ENCODE measurements at places on chromosomes 12 and 14.

- peak; percentile 81 for DNase-seq
These were observed 400 bp downstream of the CHST11 start for GRCh38 chr12:104456950-104457745.

DNA sequence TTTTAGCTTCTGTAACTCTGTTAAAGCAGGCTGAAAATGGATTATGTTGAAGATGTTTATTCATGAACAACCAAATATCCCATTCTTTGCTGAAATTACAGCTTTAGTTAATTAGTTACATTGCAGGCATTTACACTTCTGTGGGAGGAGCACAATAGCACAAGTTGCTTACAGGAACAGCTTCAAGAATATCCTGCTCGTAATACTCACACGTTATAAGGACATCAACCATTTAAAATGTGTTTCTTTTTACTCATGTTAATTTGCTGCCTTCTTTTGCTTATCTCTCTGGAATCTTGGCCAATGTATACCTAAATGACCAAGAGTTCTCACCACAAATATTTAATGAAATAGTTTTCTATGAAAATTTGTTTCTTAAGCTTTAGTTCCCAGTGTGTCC is 305.2 kb upstream of the SYT1 start:
- peak; percentile 8 for DNase-seq

DNA sequence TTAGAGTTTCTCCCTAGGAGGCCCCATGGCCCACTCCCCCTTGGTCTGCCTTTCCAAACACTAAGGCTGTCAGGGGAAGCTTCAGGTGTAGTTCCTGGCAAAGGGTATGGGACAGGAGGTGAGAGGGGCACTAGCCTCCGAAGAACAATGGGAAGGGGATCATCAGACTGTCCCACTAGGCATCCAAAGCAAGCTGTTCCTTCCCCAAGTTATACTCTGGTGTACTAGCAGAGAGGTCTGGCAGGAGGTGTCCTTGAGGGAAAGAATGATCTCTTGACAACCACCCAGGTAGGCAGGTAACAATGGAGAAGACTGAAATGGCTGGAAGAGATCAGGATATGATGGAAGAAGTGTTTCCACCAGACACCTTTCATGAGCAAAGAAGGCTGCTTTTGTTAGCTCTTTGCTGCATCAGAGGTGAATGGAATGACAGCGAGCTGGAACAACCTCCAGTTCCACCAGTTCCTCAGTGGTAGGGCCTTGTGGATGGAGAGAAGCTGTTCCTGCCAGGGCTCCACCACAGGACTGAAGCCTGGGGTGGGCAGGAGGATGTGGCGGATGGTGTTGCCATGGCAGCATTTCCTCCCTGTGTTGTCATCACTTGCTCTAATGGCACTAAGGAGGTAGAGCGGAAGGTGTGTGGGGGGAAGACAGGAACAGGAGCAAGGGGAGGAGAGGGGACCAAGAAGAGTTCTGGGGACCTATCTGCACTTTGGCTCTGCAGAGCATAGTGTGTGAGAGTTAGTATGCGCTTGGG is 2.3 kb upstream of the AGAP2 start:
- DNase-seq, result no peak

- no peak for DNase-seq
These were observed 13.9 kb downstream of the ZDHHC17 start for GRCh38 chr12:76777765-76778216.

DNA sequence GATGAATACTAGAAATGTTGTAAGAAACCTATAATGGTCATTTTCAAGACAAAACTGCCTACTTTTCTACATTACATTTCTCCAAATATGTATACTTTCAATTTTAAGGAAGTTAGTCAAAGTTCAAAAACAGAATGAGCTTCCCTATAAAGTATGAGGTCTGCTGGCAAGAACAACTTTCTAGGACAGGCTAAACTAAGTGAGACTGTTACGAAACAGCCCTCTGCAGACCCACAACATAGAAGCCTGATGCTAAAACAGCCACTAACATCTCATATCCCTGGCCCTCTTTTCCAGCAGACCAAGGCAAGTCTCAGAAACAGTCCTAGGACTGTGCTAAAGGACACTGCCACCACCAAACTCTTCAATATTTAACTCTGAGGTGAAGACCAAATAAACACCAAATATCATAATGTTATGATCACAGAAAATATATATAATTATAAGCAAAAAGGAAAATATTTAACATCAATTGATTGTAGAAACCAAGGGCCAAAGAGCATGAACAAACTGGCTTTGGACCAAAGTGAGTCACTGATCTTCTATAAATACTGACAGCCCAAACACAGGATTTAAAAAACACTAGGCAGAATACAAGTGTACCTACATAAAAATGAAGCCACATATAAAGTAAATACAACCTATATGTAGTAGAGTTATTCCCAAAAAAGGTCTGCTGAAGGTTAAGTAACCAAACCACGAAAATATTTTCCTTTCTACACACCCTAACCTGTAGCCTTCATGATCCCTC is 27.7 kb downstream of the PPP4R3A start:
- peak; percentile 76 for DNase-seq

DNA sequence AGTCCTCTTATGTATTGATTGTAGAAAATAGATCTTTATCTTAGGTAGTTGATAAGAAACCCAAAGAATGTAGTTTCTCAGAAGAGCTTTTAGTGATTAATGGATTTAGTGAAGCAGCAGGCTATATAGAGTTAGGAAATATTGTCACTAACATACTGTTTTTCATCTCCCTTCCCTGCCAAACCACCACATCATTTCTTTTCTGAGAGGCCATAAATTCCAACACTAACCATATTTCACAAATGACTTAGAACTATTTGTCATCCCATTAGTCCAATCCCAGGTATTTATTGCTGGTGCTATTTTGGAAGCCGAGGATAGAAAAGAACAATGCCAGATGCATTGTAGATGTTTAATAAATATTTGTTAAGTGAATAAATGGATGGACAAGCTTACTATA is 185.7 kb downstream of the KICS2 start:
- peak; percentile 73 for DNase-seq

GRCh38 chr14:51457843-51458562 is 193.7 kb upstream of the FRMD6 start:
- no peak for DNase-seq

GRCh38 chr12:124542021-124542949 is 25.1 kb downstream of the NCOR2 start:
- no peak for DNase-seq

- peak; percentile 34 for DNase-seq
These were observed 42.1 kb downstream of the MAP1LC3B2 start for GRCh38 chr12:116600959-116601918.

DNA sequence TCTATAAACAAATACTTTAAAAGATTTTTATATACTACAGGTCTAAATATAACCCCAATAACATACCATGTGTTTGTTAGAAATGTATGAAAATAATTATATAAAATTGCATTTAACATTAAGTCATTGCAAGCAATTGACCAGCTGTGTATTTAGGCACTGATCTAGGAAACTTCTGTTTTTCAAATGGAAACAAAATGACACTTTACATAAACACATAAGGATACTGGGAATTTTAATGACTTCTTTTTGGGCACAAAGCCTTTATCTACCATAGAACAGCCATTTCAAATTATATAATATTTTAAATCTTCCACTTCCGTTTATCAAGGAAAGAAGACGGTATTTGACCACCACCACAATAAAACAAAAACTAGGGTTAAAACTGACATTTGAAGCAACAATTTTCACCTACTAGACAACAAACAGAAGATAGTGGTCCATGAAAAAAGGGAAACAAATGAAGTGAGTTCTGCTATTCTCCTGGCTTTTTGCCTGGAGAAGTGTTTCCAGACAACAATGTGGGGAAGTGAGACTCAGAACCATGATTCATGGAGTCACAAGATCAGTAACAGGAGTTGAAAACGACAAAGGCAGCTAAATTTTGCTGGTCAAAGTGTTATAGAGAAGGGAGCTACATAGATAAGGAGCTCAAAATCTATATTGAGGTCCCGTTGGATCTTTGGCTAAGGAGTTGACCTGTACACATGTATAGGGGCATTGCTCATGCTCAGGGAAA is 475.1 kb downstream of the TRHDE start:
- DNase-seq, result no peak

DNA sequence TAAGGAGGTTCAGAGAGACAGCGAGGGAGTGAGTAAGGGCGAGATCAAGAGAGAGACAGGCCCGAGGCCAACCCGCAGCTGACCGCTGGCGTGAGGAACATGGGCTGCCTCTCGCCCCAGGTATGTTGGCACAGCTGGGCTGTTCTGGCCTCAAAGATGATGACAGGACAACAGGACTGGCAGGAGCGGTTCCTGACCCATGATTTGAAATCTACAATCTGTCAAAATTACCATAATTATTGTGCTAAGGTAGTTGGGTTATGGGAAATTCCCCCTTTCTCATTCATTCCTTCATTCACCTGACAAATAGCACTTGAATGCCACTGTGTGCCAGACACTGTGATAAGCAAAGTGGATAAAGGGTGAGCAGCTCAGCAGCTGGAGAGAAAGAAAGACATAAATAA is 5.1 kb upstream of the ENDOU start:
- DNase-seq, result no peak

- no peak for DNase-seq
These were observed 28.4 kb downstream of the NOC4L start for GRCh38 chr12:132172619-132173018.

DNA sequence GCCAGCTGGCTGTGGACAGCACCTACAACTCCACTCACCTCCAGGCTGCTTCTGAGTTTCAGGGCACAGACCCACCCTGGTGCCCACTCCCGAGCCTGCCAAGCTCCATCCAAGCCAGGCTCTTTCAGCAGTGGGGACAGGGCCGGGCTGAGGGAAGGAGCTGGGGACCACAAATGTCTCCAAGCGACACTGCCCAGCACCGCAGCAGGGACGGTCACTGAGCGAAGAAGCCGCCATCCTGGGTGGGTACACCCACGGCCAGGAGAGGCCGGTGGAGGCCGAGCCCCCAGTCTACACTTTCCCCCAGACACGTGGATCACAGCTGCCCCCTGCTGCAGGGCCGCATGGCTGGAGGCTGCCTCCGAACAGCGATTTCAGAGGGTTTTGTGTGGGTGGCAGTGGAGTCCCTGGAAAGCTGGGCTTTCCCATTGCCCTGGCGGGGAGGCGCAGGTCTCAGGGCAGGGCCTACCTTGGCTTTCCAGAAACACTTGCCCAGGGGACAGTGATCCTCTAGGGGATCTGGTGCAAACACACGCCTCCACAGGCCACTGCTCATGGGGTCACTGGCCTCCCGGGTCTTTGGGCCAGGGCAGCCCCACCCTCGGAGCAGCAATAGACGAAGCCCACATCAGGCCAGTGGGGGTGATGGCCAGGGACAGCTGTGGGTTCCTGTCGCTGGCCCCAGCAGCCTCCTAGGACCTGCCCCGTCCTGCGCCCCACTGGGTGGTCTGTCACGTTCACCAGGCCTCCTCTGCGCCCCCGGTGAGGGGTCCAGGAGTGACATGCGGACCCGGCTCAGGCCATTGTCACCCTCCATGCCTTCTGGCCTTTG is 1.2 kb upstream of the GPR132 start:
- no peak for DNase-seq

GRCh38 chr12:8946733-8947132 is 2.7 kb downstream of the M6PR start:
- no peak for DNase-seq

DNA sequence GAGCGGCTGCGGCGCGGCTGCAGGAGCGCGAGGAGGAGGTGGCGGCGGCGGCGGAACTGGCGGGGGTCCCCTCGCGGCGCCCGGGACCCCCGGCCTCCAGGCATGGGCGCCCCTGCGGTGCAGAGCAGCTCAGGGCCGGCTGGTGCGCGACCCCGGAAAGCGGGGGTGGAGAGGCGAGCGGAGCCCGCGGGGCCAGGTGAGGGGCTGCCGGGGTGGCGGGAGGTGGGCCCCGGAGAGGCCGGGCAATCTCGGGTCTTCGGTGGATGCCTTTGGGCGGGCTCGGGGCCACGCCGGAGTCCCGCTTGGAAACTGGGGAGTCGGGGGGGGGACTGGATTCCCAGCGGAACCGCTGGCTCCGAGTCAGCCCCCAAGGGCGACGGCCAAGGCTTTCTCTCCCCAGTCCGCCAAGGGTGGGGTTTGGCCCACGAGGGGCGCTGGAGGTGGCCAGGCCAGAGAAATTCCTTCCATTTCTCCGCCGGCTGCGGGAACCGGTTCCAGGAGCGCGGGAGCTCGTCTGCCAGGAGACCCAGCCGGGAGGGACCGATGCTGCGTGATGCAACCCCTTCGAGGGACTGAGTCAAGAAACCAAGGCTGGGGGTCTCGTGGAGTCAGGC is 13.9 kb upstream of the NR4A1 start:
- peak; percentile 83 for DNase-seq

DNA sequence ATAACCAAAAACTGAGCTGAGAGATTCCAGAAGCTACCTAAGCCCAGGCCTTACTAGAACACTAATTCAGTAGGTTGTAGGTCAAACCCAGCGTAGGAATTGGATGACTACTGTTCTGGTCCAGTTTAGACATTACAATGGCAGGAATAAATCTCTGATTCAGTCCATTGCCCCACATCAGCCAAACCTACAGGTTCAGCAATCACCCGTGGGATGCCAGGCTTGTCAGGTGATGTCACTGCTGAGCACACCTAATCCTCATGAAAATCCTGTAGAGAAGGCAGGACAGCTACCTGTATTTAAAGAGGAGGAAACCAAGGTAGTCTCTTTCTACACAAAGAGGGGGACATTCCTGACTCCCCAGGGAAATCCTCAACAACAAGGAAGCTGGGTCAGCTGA is 63.7 kb downstream of the RFX4 start:
- DNase-seq, result no peak

GRCh38 chr12:117363953-117364486 is 2.6 kb upstream of the NOS1 start:
- no peak for DNase-seq

DNA sequence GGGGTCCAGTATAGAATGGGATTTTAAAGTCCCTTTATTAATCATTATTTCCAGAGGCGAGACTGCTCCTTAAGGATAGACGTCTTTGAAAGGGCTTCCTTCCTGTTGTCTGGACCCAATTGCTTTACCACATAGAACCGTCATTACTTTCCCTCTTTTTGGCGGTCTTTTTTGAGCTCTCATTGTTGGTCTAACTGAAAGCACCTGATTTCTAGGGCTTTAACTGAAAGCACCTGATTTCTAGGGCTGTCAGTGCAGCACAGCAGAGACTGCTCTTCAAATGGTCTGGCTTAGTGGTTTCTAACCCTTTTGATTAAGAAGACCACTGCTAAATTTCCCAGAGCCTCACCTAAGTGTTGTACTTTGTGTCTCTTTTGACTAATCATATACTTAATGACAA is 95.8 kb downstream of the PRKCH start:
- no peak for DNase-seq

DNA sequence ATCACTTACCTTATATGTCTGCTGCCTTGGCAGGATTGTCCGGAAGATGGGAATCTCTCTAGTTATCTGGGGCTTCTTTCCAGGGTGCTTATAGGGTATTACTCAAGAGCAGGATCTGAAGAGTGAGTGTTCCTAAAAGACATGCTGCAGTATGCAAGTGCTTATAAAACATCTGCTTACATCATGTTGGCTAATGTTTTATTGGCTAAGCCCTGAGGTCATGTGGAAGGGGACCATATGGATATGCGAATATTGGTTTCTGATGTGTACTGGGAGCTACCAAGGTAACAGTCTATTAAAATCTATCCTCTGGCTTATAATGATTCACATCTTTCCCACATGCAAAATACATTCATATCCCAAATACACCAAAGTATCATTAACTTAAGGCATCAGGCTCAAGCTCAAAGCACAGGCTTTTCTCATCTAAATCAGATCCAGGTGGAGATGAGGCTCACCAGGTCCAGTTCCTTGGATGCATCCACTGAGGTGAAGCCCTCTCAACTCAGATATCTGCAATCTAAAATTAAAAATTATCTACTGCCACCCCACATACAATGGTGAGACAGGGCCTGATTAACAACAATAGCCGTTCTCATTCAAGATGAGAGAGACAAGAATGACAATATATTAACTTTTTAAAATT is 29.8 kb downstream of the LRRIQ1 start:
- DNase-seq, result no peak

Measured in fibroblast of the aortic adventitia (primary cell).